ENCODE measurements at places on chromosomes 5 and 9.

- DNase-seq, result no peak
Measured at GRCh38 chr5:126656401-126657007, 55.8 kb downstream of the PHAX start.

- no peak for DNase-seq
Measured at GRCh38 chr9:108290839-108291585, 564.8 kb downstream of the ACTL7B start.

GRCh38 chr5:124114911-124115310 lies 602.9 kb downstream of the CSNK1G3 start:
- DNase-seq, result no peak

- DNase-seq, result no peak
Measured at GRCh38 chr9:121294151-121294743, 26.3 kb downstream of the GSN start.

- no peak for DNase-seq
Measured at GRCh38 chr5:2142456-2142954, 259.8 kb upstream of the IRX4 start.

DNA sequence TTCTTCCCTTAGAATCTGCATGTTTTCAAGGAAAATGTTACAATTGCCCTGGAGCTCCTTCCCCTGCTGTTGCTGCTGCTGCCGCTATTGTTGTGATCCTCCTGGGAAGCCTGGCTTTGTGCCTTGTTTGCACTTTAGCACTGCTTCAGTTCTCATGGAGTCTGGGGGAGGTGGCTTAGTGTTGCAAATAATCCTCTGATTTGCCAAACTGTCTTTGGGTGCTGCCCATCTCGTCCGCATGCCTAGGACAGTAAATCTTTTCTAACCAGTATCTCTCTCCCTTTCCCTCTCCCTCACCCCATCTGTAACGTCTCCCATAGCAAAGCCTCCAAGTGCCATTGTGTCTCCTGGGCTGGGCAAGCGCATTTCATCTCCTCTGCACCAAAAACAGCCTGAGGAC lies 30.3 kb downstream of the FAM240B start:
- DNase-seq, result no peak

DNA sequence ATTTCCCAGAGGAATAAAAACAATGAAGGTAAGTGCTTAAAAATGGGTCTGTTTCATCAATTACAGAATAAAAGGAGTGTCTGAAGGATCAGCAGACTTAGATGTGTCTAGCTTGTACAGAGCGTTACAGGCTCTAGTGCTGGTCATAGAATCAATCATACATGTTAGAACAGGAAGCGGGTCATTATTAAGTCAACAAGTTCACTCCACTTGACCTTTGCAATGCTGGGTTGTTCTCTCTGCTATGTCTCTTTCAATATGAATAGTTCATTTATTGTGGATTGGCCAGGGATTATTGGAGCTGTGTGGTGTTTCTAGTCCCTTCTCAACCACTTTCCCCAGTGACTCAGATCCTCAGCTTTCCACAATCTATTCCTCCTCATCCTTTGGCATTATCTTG lies 20.7 kb upstream of the EGFLAM start:
- DNase-seq, result no peak

DNA sequence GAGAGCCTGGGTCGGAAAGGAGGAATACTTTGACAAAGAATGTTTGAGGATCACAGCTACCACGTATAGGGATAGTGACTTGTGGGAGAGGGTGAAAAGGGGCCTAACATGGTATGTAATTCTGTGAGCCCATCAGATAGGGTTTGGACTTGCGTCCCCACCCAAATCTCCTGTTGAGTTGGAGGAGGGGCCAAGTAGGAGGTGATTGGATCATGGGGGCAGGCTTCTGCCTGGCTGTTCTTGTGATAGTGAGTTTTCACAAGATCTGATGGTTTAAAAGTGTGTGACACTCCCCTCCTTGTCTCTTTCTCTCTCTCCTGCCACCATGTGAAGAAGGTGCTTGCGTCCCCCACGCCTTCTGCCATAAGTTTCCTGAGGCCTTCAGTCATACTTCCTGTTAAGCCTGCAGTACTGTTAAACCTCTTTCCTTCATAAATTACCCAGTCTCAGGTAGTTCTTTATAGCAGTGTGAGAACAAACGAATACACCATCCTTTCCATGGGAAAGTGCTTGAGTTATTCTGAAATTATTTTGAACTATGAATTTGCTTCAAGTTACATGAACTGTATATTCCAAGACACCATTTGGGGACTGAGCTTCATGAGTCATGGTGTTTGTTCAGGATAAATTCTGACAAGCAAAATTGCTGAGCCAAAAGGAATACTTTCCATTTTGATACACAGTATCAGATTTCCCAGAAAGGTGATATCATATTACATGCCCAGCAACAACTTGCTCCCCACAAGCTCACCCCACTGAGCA lies 68.8 kb upstream of the SSBP2 start:
- DNase-seq, result no peak

GRCh38 chr5:21807953-21808352 lies 1045.2 kb downstream of the CDH12 start:
- DNase-seq, result no peak

GRCh38 chr5:28296254-28297013 lies 1258.0 kb upstream of the CDH9 start:
- DNase-seq, result no peak

DNA sequence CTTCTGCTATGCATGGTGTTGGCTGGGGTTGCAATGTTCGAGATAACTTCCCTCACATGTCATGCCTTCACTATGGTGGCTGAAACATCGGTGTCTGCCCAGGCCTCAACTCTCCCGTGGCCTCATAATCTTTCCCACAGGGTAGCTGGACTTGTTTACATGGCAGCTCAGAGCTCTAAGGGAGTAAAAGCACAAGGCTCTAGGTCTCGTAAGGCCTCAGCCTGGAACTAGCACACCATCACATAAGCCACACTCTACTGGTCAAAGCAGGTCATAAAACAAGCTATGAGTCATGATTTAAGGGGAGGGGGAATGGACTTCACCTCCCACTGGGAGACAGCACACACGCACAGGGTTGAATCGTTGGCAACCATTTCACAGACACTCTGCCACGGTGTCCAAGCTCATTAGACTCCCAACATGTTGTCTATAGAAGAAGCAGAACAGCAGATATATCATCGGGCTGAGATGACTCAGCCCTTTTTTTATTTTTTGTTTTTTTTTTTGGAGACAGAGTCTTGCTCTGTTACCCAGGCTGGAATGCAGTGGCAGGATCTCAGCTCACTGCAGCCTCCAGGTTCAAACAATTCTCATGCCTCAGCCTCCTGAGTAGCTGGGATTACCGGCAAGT lies 66.8 kb upstream of the IL17B start:
- no peak for DNase-seq

- DNase-seq, result peak; percentile 97
Measured at GRCh38 chr5:34929134-34929719, at the start of gene DNAJC21. DNAJC21 (plus strand) TSS chr5:34929559; CDS start chr5:34929820, 261 bp downstream.

DNA sequence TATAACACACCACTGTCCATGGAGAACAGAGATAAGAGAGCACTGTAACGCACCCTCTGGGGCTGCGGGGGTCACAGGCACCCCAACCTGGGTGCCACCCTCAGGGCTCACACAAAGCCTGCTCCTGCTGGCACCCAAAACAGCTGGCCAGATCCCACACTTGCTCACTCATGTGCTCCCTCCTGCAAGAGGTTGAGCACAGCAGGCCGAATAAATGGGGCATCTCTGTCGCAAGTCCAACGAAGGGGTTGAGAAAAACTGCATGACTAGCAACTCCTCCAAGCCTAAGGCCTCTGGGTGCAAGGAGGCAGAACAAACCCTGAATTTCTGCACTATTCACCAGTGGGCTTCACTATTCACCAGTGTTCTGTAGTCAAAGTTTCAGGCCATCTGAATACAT lies 80.3 kb downstream of the SECISBP2 start:
- DNase-seq, result no peak

DNA sequence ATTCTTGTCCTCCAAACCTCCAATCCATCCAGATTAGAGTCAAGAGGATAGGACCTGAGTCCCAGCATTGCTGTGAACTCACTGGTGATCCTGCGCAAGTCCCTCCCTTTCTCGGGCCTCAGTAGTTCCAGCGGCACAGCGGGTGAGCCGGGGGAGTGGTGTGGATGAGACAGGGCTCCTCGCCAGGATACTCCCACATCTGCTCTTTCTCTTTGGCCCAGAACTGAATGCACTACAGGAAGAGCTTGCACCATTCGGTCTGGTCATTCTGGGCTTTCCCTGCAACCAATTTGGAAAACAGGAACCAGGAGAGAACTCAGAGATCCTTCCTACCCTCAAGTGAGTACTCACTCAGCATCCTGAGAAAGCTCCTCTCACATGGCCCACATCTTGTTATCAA lies 6.3 kb downstream of the GPX3 start:
- DNase-seq, result no peak

- DNase-seq, result no peak
Measured at GRCh38 chr5:173496129-173496882, 120.1 kb downstream of the BOD1 start.

DNA sequence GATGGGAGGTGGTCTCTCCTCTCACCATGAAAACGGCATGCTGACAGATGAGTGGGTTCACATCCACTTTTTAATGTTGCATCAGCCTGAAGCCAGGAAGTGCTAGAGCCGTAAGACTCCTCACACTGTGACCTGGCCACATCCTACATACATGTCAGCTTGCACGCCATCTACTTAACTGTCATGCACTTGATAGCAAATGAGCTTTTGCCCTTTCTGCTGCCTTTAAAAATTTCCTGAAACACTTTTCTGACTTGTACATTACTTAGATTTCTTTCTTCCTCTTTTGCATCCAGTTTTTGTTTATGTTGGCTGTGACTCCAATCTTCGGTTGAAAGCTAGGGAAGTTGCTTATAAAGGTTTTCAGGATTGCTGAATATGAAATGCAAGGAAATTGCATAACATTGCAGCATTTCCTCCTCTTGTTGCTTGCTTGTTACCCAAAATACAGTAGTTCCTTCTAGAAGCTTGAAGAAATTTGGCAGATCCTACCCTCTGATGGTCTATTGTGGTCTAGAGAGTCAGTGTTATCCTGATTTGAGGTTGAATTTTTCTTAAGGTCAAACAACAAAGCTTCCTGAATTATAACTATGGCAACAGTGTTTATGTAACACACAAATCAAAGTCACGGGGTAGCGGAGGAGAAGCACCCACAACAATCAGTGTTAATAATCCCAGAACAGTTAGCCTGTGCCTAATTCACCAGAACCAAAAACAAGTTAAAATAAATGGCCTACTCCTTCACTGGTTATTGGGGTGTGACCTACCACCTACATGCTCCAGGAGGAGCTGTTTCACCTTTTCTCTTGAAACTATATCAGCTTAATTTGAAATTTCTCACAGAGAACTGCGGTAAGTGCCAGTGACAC lies 232.5 kb downstream of the ARHGAP26 start:
- peak; percentile 32 for DNase-seq

All from CD4-positive, alpha-beta T cell (primary cell).